ENCODE measurements at places on chromosomes 16 and 17. TPM values are rescaled to one million over a fixed set of nuclear protein-coding genes. Genes with fewer than 3 reads are reported as not detected.

GRCh38 chr17:63440770-63441335 is 5.3 kb downstream of the CYB561 start:
- no peak for DNase-seq

GRCh38 chr16:27321013-27321915 is 7.5 kb downstream of the IL4R start:
- DNase-seq, result no peak

GRCh38 chr16:75345711-75346110 is 87.6 kb downstream of the CFDP1 start:
- DNase-seq, result no peak

DNA sequence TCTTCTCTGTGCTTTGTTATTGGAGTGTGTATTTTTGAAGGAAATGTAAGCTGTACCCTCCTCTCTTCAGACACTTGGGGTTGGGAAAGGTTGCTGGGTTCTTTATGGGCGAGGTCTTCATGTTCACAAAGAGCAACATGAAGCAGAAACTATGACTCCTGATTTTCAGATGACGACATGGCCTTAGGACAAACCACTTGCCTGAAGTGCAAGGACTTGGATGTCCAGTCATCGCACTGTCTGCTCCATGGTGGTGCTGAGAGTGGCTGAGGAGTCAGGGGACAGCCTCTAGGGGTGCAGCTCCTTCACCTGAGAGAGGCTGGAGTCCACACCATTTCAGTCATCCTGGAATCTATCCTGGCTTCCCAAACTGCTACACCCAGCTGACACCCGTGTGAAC is 183.9 kb upstream of the CDH5 start:
- no peak for DNase-seq

DNA sequence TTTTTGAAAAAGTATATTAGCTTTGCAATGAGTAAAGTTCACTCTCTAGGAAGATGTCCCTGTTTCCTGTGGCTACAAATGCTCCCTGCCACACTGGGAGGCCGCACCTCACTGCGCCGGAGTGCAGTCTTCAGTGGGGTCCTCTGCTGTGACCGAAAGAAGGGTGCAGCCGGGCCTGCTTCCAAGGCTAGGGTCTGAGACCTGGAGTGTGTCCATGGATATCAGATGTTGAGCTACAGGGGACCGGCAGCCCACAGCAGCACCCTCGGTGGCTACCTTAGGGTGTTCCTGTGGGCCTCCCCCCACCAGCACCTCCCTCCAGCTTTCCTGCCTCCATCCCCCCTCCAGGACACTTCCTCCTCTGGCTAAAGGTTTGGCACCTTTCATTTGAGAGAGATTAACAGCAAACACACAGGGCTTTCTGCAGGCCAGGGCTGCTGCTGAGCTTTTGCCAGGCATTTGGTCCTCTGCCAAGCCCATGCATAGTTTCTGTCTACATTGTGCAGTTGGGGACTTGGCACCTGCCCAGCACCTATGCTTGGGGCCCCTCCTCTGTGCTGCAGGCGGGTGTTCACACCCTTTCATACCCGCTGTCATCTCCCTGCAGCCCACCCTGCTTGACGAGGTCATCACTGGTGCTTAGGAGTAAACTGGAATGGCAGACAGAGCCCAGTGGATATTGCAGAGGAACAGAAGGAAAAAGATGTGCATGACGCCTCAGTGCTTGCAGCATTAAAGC is 33.8 kb upstream of the CRISPLD2 start:
- DNase-seq, result no peak

Gene NETO2
- 9.2 TPM for polyA plus RNA-seq

Gene PLA2G10
- not detected for polyA plus RNA-seq
